Activated T-helper 1 cell treated with anti-CD3 and anti-CD28 coated beads, Interleukin-12 subunit alpha, Interleukin-12 subunit beta, Interleukin-2, Interleukin-4 antibody, amounts not matched to agents 30 ng/mL and 10 ng/mL and 1 ng/mL, durations not matched to agents 14 hours and 24 hours and 36 hours (primary cell): ENCODE measurements at places on chromosomes 12 and 14. TPM values are rescaled to one million over a fixed set of nuclear protein-coding genes. Genes with fewer than 3 reads are reported as not detected.

GRCh38 chr12:79402606-79403005 is 288.2 kb downstream of the PAWR start:
- DNase-seq = no peak

DNA sequence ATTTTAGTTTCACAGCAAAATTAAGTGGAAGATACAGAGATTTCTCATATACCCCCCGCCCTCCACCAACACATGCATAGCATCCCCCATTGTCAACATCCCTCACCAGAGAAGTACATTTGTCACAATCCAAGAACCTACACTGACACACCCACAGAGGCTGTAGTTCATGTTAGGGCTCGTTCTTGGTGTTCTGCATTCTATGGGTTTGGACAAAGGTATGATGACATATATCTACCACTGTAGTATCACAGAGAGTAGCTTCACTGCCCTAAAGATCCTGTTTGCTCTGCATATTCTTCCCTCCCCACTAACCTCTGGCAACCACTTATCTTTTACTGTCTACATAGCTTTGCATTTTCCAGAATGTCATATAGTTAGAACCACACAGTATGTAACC is 444.6 kb upstream of the DCN start:
- no peak for DNase-seq

KITLG gene
- not detected in 2 replicates for total RNA-seq

DNA sequence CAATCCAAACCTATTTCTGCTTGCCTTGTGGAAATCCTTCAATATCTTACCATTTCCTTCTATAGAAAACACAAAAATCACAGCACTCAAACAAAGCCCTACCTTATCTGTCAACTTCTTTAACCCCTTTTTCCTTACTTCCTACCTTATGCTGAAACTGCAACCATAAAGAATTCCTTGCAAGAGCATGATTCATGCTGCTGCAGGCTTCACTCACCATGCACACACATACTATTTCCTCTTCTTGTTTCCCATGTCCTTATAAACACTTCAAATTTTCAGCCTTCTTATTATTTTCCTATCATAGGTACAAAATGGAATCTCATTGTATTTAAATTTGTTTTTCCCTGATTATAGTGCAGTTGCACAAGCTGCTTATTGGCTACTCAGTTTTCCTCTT is 23.3 kb downstream of the LMNTD1 start:
- no peak for DNase-seq

GRCh38 chr12:53500142-53500775 is 824 bp upstream of the TARBP2 start:
- DNase-seq = no peak

DNA sequence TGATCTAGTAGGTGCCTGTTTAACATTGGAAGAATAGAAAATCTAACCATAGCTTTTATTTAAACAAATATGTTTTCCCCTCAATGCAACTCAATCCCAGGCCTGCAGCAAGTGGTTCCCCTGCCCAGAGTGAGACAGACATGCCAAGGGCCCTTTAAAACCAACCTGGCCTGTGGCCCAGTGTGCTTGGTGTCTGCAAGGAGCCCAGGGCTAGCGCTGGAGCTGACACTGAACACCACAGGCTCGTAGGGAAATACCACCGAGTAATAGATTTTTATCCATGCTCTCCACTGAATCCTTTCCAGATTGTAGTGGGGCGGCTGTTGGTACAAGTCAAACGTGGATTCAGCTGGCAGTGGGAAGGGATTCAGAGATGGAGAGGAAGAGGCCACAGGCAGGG is 95.6 kb upstream of the NRXN3 start:
- DNase-seq = no peak

DNA sequence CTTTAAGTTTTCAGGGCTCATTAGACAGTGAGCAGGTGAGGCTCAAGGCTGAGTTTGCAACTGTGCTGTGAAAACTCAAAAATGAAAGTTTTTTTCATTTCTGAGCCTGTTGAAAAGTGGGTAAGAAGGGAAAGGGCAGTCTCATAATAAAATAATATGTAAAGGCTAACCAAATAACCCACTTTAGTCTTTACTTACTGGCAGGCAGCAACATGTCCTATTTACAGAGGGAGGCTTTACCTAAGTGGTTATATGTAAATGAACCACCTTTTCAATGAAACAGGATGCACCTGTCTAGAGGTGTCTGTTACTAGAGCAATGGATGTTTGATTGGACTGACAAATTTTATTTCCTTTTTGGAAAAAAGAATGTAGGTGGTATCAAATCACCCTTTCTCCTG is 158.0 kb downstream of the ETV6 start:
- no peak for DNase-seq

AKAP3 gene
- total RNA-seq = 0.65 and 1.1 TPM in 2 replicates

HOXC9 gene
- not detected in 2 replicates for total RNA-seq
